ENCODE measurements at places on chromosomes 16 and 17.

GRCh38 chr16:9419161-9419560, 327.7 kb downstream of the HAPSTR1 start:
- DNase-seq = no peak

- no peak for DNase-seq
These were observed 3.9 kb downstream of the GCGR start for GRCh38 chr17:81807839-81808238.

DNA sequence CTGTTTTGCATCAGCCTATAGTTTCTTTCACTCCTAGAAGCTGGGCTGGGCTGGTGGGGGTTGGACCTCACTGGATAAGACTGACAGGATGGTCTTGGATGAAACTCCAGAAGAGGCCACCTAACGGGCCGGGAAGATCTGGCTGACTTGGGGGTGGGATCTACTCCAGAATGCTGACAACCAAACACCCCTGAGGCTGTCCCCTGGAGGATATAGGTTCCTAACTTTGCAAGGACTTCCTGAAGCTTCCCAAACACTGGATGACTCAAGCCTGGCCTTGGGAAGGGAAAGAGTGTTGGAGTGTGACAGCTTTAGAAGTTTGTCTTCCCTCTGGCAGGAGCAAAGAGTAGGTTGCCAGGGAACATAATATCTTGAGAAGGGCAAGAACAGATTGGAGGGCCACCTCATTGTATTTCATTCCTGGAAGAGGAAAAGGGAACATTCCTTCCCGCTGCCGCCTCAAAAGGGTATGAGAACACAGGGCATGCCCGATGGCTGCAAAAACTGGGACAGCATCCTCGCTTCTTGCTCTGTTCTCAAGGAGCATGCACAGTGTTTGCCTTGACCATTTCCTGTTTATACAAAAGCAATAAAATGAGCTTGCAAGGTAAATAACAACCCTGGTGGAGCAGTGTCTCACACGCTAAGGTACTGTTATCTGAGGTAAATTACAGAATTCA, 6.8 kb upstream of the CYB5B start:
- no peak for DNase-seq

DNA sequence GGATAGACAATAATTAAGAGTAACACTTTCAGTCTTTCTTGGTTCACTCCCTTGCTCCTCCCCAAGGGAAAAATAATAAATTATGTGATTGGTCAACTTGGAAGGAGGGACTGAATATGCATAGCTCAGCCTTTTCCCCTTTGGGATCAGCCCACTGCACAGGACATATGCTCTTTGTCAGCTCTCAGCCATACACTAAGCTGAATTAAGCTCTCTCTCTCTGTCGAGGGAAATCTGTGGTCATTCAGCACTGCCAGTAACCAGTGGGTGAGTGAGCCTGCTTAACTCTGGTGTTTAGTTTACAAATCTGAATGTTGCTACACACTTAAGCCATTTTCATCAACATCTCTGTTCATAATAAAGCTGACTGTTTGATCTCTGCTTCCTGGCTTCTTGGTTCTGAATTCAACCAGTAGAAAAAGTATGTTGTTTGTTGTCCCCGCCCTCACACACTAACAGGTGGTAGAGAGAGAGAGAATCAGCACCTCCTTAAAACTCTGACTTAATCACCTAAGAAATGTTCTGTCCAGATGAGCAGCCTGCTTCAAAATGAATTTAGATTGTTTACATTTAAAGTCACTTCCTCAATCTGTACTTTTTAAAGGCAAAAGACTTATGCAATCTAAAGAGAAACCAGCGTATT, 102.3 kb upstream of the C17orf78 start:
- peak; percentile 15 for DNase-seq

DNA sequence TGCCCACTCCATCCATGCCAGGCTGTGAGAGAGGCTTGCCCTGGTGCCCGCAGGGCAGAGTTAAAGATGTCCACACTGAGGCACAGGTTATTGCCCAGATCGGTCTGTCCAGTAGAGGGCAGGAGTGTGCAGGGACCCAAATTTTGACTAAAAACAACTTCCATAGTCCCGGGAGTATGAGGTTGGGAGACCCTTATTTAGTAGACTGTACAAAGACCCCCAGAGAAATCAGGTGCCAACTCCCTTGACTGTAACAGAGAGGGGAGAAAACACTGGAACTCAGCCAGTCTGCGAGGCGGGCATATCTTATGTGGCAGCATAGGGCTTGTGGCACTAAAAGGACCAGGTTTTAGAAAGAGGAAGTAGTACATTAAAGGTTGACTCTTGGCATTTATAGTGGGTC, 43.4 kb downstream of the HNF1B start:
- peak; percentile 45 for DNase-seq
